ENCODE measurements at places on chromosomes 7 and 10. TPM values are rescaled to one million over a fixed set of nuclear protein-coding genes. Genes with fewer than 3 reads are reported as not detected.

GRCh38 chr10:93821051-93821772 is 63.5 kb downstream of the LGI1 start:
- DNase-seq, result no peak

- no peak for DNase-seq
These were observed 1140.7 kb upstream of the LRRN3 start for GRCh38 chr7:109950256-109950655.

DNA sequence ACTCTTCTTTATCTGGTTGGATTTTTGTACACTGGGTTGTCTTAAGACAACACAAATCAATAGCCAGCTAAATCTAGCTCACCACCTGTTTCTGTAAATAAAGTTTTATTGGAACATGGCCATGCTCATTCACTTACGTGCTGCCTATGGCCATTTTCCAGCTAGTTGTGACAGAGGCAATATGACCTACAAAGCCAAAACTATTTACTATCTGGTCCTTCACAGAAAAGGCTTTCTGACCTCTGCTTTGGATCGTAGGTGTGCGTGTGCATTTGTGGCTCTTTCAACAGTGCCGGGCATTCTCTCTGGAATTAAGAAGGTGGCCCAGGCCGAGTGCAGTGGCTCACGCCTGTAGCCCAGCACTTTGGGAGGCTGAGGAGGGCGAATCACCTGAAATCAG is 45.5 kb downstream of the NRAP start:
- DNase-seq, result no peak

- DNase-seq, result no peak
These were observed 38.3 kb upstream of the VCL start for GRCh38 chr10:73959484-73960243.

GRCh38 chr10:90813594-90814365 is 44.1 kb downstream of the HTR7 start:
- no peak for DNase-seq

DNA sequence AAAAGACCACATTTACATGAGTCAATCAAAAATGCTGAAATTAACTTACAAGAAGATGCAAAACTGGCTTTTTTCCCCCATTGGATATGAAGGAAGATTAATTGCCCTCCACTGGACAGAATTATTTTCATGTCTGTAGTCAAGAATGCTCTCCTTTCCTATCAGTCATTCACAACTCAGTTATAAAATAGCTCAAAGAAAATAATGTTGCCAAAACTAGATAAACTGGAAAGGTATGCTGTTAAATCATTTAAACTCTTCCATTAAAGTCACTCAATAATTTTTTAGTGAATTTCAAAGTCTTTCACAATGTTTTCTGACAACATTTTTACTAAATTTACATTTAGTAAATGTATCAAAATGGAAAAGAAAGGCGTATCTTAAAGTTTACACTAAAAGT is 384.5 kb downstream of the HGF start:
- DNase-seq, result no peak

- no peak for DNase-seq
These were observed 38.8 kb downstream of the ERLIN1 start for GRCh38 chr10:100146875-100147650.

- DNase-seq, result no peak
These were observed 58.5 kb downstream of the GRID1 start for GRCh38 chr10:86308056-86308455.

- no peak for DNase-seq
These were observed 92.7 kb upstream of the MKX start for GRCh38 chr10:27838361-27838760.

GRCh38 chr7:97019710-97020225 is 4.9 kb downstream of the DLX5 start:
- no peak for DNase-seq

GRCh38 chr7:123916240-123916724 is 8.8 kb upstream of the SPAM1 start:
- DNase-seq, result no peak

DNA sequence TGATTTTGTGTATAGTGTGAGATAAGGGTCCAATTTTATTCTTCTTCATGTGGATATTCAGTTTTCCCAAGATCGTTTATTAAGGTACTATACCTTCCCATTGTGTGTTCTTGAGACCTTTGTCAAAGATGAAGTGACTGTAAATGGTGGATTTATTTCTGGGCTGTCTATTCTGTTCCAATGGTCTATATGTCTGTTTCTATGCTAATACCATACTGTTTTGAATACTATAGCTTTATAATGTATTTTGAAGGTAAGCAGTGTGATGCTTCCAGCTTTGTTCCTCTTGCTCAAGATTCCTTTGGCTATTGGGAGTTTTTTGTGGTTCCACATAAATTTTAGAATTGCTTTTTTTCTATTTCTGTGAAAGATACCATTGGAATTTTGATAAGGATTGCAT is 8.7 kb upstream of the VWDE start:
- DNase-seq, result no peak

DNA sequence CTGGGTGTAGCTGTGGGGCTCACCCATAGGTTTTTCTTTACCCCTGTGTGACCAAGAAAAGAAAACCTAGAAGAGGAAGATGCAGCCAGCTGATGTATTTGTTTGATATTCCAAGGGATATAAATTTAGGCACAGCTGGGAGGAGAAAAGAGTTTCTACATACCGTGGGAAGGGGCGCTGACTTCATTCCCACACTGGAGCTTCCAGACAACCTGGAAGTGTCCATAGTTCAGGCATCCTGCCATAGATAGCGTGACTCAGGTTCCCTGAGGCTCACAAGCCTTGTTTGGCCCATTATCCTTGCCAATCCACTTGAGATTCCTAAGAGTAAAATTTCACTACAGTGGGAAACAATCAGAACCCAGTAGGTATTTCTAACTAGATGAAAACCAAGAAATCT is 371.7 kb upstream of the NRP1 start:
- no peak for DNase-seq

DNA sequence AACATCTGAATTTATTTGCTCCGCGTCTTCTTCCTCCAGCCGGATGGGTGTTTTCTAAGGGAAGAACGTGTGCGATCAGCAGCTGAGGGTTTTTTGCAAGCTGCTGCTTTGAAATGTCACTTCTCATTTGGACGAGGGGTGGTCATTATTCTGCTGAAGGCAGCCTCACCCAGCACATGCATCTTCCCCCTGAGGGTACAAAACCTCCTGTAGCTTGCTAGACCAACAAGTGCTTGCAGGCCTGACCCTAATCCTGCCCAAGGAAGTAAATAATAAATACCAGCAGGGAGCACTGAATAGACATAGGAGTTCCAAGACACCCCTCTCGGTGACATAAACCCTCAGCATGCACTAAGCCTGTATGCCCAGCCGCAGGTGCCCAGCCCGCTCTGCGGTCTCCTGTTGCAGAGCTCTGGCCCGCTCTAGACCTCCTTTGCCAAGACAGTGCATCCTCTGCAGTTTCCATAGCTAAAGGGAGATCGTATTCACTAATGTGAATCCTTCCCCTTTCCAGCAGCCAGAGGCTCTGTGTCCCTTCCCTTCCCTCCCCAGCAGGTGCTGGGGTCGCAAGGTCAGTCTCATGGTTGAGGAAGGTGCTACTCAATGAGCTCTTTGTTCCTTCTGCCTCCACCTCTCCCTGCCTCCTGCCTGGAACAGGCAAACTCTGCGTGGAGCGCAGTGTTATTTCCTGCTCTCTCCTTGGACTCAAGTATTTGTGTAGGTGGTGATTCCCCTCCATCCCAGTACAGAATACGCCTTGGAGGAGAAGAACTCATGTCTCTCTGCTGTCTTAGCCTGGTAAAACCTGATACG is 36.6 kb downstream of the SBDS start:
- DNase-seq, result no peak

DNA sequence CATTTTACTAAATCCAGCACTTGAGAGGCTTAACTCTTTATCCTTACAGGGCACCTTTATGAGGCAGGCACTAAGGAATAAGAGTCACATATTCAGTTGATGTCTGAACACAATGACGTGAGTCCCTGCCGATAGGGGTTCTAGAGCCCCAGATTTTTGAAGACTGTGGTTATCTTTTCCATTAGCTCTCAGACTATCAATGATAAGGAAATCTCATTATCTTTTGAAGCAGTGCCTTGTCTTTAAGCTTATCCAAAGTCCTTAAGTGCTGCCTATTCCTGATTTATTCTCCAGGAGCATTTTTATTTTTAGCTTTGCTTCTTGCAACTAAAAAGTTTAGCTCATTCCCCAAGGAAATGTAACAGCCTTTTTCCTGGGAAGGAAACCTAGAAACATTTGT is 444.1 kb upstream of the LRRN3 start:
- no peak for DNase-seq

DNA sequence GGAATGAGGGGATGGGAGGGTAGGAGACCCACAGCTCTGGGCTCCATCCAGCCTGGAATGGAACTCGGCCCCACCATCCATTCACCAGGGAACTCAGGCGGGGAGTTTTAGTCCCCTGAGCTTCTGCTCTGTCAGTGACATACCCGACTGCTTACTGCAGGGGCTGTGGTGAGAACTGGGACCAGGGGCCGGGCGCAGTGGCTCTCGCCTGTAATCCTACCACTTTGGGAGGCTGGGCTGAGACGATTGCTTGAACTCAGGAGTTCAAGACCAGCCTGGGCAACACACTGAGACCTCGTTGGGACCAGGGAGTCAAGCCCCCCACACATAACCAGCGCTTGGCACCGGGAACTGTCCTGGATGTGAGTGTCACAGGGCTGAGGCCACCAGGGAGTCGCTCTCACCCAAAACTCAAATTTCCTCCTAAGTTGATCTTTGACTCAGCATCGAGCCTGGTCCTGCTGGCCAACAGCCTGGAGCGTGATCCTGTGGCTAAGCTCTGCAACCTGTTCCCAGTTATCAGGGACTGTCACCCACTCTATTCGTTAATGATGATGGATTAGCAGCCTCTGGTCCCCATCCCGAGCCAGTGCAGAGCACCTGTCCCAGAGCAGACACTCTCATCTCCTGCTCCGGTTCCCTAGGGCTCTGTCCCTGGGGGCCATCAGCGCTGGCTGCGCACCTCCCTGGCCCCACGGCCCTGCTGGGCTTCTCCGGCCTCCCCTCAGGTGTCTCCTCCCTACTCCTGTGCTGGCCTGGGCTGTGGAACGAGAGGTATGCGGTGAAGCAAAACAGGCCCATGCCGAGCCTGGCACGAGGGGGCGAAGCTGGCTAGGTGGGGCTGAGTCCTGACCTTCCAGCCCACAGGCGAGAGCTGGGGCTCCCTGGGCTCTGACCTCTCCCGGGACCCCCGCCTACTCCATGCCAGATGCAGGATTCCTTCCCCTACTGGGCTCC is 902 bp upstream of the CLDN15 start:
- no peak for DNase-seq

- DNase-seq, result no peak
These were observed 621 bp upstream of the CAV1 start for GRCh38 chr7:116524221-116524608.

- no peak for DNase-seq
These were observed 5.5 kb upstream of the DUSP5 start for GRCh38 chr10:110492069-110492822.

- no peak for DNase-seq
These were observed 4.1 kb downstream of the OTUD1 start for GRCh38 chr10:23442936-23443335.

DNA sequence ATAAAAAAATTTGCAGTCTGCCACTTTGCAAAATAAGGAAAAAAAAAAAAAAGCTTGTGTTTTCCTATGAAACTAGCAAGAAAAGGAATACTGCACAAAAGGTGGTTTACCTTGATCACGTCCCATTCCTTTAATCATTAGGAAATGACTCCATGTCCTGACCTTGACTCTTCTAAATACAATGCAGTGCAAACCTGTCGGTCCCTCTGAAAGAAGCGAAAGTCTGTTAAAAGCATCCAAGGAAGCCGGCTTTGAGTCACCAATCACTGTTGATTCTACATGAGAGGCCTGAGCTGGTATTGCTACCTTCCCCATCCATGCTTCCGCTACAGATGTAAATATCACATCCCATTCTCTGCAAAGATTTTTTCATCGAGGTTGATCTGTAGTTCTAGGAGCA is 652.1 kb downstream of the SDK1 start:
- DNase-seq, result no peak

- DNase-seq, result no peak
These were observed 168.6 kb upstream of the RHEB start for GRCh38 chr7:151688236-151688780.

- no peak for DNase-seq
These were observed 106.9 kb upstream of the C7orf33 start for GRCh38 chr7:148483515-148484308.

DNA sequence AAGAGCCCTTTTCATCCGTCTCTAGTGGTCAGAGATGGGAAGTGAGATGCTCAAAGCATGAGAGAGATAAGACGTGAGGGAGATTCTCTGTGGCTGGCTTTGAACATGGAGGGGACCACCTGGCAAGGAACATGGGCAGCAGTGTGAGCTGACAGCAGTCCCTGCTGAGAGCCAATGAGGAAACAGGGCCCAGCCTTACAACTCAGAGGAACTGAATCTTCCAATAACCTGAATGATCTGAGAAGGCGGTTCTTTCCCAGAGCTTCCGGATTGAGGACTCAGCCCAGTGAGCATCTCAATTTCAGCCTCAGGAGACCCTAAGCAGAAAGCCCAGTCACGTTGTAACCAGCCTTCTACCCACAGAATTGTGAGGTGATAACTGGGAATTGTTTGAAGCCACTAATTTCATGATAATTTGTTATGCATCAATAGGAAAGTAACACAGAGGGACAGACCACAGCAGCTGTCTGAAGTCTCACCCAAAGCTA is 33.9 kb upstream of the IKZF1 start:
- DNase-seq, result no peak

- no peak for DNase-seq
These were observed 12.5 kb upstream of the DDIT4 start for GRCh38 chr10:72260976-72261783.

GRCh38 chr10:59037018-59037389 is 139.4 kb upstream of the PHYHIPL start:
- DNase-seq, result no peak

- no peak for DNase-seq
These were observed at the start of gene VSTM2A for GRCh38 chr7:54541669-54542625. Gene VSTM2A, plus strand, starts transcription at chr7:54542375. Its CDS starts 356 bp downstream, at chr7:54542731.

- no peak for DNase-seq
These were observed 6.3 kb downstream of the CFAP69 start for GRCh38 chr7:90251304-90251635.

The AKR1C4 gene
- polyA plus RNA-seq, result 0.07 TPM

The CRYGN gene
- 0.07 TPM for polyA plus RNA-seq

The CPEB3 gene
- 2.5 TPM for polyA plus RNA-seq

The TRIM74 gene
- polyA plus RNA-seq, result 1.7 TPM

The ZMYND11 gene
- 20.5 TPM for polyA plus RNA-seq

The TMEM139 gene
- 13.7 TPM for polyA plus RNA-seq

The NEUROG3 gene
- not detected for polyA plus RNA-seq

The RARRES2 gene
- 184 TPM for polyA plus RNA-seq

The CAV2 gene
- polyA plus RNA-seq, result 18.5 TPM

The MPP7 gene
- 5.0 TPM for polyA plus RNA-seq

The AIMP2 gene
- polyA plus RNA-seq, result 13.1 TPM

The CFTR gene
- polyA plus RNA-seq, result 124 TPM

The EGFR gene
- polyA plus RNA-seq, result 6.5 TPM

The FAM221A gene
- 14.5 TPM for polyA plus RNA-seq

The SPACDR gene
- 0.34 TPM for polyA plus RNA-seq

The KIN gene
- 8.8 TPM for polyA plus RNA-seq

The NPFFR1 gene
- 0.02 TPM for polyA plus RNA-seq
